COR-L47 (cell line): ENCODE measurements at places on chromosomes 7 and 10.
A peak's percentile ranks its signal among the peaks of the same experiment; 100 is the strongest.

GRCh38 chr7:105990727-105991453 is 27.8 kb downstream of the CDHR3 start:
- DNase-seq: peak; percentile 77

- no peak for DNase-seq
These were observed 305.3 kb downstream of the PRPF18 start for GRCh38 chr10:13892001-13892491.

DNA sequence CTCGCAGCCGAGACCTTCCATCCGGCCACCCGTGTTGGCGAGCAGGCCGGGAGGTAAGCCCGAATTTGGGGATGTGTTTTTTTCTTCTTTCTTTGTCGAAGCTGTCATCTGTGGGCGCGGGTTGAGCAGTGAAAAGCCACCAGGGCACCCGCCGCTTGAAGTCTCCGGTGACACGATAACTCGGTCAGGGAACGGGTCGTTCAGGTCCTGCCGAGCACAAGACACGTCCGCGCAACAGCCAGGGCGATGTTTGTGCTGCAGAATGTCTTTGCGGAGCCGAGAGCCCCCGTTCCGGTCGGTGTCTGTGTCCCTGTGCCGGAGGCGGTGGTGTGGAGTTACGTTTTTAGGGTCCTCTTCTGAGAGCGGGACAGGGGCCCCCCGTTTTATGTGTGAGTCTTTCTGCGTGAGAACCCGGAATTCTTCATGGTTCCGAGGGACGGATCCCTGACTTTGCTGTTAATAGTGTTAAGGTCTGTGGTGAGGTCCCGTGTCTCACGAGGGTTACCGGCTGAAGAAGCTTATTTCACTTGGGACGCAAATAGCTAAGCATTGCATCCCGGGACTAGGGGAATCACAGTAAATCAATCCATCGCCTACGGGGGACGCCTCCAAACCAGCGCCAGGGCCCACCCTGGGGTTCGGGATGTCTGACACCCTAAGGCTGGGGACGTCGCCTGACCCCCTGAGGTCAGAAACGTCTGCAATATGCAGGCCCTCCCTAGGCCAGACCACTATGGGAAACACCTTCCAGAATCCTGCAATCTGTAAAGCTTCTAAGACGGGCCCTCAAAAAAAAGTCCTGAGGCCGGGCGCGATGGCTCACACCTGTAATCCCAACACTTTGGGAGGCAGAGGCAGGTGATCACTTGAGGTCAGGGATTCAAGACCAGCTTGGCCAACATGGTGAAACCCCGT is 99.5 kb downstream of the ELFN1 start:
- DNase-seq: no peak

DNA sequence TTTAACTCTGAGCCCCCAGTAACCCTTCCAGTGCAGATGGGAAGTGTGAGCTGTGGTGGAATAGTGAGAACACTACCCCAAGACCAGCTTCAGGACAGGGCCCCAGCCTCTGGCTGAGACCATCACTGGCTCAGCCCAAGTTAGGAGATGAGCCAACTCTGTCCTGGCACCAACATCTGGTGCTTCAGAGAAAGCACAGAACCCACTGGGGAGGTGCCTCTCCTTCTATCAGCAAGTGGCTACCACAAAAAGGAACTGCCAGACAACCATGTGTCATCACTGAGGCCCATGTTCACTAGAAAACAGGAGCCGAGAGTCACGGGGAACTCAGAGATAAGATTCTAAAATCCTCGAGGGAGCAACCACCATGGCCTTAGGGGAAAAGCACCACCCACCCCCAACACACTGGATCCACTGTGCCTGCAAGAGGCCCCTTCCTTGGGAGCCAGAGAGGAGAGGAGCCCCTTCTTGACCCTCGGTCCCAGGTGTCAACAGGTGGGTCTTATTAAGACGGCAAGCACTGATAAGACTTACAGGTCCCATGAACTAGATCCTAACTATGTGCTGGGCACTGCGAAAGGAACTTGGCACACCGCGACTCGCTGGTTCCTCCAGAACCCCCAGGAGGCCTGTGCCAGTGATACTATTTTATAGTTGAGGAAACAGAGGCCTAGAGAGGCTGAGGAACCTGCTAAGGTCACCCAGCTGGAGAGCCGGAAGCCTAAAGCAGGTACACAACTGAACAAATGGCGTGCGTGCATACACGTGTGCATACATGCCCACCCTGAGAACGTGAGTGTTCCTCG is 102.7 kb downstream of the FAM53B start:
- DNase-seq: no peak

- no peak for DNase-seq
These were observed 202.5 kb downstream of the REEP3 start for GRCh38 chr10:63723741-63724140.
